Activated effector memory CD4-positive, alpha-beta T cell treated with Interleukin-2 at 50 U/mL for 16 hours (primary cell): ENCODE measurements at places on chromosomes 5 and 9.

GRCh38 chr5:123907349-123907748 lies 395.4 kb downstream of the CSNK1G3 start:
- no peak for DNase-seq

GRCh38 chr9:29212397-29213387 lies 1639.4 kb upstream of the C9orf72 start:
- no peak for DNase-seq

GRCh38 chr5:60538426-60538825 lies 161.5 kb downstream of the DEPDC1B start:
- DNase-seq, result no peak

GRCh38 chr5:40383749-40384651 lies 295.7 kb upstream of the PTGER4 start:
- no peak for DNase-seq

GRCh38 chr5:58274191-58274590 lies 185.7 kb downstream of the PLK2 start:
- DNase-seq, result no peak

DNA sequence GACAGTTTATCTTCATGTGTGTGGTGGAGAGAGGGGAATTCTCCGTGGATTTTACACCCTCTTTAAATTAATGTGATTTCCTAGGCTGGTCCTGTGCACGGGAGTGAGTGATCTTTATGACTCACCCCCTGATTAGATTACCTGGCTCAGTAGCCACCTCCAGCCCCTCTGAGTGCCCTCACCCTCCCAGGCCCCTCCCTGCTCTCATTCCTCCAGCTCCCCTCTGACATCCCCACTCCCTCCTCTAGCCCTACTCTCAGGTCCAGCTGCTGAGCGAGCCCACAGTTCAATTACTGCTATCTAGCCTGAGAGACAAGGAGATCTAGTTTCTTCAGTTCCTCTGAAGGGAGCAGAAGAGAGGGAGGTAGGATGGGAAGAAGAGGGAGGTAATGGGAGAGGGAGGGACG lies 61.8 kb upstream of the ARAP3 start:
- no peak for DNase-seq

GRCh38 chr5:93096561-93096960 lies 484.5 kb downstream of the NR2F1-AS1 start:
- no peak for DNase-seq

DNA sequence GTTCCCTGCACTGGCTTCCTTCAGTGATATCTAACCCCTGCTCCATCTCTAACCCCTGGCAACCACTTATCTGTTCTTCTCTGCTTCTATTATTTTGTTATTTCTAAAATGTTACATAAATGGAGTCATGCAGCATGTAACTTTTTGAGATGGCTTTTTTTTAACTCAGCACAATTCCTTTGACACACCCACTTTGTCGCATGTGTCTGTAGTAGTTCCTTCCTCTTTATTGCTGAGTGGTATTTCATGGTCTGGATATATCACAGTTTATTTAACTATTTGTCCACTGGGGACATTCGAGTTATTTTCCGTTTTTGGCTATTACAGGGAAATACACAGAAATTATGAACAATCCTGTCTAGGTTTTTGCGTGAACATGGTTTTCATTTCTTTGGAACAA lies 200.2 kb downstream of the TRIO start:
- no peak for DNase-seq

DNA sequence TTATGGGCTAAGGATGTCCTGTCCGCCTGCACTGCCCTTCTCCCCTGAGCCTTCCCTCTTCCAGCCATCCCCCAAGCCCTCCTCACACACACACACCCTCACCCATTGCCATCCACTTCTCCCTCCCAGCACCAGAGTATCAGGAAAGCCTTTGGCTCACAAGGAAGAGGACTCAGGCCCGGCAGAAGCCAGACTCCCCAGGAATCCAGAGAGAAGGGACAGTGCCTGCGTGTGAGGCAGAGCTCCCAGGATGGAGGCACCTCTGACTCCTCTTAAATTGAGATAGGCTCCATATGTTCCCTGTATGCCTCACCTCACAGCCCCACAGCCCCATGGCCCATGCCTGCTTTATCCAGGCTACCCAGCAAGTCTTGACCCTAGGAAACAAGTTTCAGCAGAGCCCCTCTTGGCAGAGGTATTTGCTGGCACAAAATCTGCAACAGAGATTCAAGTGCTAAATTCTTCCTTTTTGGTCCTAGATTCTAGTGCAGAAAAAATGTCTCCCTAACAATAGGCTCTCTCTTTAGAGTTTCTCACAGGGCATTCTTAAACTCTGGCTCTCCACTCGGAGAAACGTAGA lies 761 bp downstream of the IL17B start:
- DNase-seq, result no peak

DNA sequence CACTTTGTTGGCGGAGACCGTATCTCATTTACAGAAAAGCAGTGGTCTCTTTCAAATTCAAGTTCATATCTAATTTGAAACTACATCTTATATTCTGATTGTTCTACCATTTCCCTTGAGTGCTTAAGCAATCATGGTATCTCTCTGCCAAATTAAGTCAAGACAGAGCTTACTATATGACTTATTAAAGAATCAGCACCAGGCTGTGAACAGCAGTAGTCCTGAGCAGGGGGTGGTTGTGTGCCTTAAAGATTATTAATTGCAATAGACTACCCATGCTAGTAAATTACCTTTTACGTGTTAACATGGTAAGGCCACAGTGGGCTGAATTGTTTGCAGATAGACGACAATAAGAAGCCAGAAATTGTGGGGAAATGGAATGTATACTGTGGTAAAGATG lies 21.5 kb downstream of the SNCAIP start:
- no peak for DNase-seq

DNA sequence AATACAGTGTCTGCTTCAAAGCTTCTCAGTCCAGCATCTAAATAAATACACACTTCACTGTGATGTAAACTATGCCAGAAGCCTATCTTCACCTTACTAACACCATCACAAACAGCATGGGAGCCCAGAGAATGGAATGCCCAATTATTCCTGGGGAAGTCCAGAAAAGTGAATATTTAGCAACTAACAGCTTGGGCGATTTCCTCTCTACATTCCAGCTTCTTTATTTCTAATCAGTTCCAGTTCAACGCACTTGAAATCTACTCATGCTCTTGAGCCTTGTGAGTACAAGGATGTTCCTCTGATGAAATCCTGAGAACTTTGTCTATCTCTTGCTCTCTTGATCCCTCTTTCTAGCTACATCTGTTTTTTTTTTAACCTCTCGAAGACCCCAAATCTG lies 100.4 kb upstream of the C9orf72 start:
- DNase-seq, result no peak

- no peak for DNase-seq
Measured at GRCh38 chr9:23707249-23707648, 118.8 kb downstream of the ELAVL2 start.

DNA sequence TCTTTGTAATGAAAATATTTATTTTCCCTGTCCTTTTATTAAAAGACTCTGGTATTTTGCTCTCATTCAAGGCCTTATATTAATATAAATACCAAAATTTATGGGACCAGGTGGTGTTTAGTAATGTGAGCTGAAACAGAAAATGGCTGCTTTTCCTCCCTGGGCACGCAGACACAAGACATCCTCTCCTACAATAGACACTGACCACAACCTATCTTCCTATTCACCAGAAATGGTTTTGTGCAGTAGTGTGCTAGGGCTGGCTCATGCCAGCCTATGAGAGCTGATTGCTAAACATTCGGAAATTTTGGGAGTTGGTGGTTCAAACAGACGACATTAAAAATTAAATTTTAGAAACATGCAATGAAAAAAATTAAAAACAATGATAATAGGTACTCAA lies 338.2 kb downstream of the BNC2 start:
- DNase-seq, result no peak

- DNase-seq, result no peak
Measured at GRCh38 chr9:126703002-126703865, 89.5 kb downstream of the LMX1B start.

GRCh38 chr9:124308606-124309491 lies 51.1 kb downstream of the NEK6 start:
- no peak for DNase-seq

DNA sequence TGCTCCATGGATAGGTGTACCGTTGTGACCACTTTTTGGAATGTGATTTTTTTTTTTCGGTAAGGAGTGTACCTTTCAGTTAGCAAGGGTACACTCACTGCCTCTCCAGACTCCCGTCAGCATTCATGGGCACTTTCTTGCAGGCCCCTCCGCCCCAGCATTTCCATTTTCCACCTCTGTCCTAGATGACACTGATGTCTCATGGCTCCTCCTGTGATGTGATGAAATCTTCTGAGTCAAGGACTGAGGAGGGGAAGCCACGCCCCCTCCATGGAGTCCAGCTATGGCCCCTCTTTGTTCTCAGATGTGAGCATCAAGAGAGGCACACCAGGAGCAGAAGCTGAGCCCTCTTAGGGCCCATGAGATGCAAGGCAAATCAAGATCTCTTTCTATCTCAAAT lies 61.8 kb downstream of the CTSL start:
- no peak for DNase-seq

DNA sequence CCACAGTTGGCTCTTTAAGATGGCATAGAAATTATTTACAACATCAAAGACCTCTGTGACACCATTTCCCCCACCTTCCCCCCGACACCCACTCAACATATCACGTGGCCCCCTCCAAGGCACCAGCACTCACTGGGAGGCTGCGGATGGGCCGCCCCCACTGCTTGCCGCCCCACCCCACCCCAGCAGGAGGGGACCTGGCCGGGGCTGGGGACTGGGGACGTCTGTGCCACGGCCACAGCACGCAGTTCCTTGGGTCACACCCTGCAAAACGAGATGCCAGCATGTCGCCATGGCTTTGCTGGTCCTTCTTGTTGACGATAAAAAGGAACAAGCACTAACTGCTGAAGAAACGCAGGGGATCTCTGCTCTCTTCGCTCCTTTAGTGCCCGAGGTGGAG lies 257.4 kb upstream of the NFIL3 start:
- DNase-seq, result no peak

GRCh38 chr9:80842389-80842788 lies 847.0 kb downstream of the TLE1 start:
- DNase-seq, result no peak

DNA sequence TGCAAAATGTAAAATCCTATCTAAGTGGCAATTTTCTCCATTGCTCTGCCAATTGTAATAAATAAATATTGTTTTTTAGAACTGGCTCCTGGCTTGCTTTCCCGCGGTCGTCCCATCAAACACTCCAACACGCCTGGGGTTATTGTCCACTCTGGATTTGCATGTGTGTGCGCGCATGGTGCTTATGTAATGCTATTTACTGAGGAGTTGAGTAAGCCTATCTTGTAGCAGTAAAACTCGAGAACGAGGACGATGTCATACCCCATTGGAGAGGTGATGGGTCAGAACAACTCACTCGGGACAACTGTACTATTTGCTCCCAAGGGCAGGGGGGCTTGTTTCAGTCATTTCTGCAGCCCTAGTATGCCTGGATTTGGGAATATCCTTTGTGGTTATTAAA lies 220.9 kb downstream of the PAX5 start:
- no peak for DNase-seq

DNA sequence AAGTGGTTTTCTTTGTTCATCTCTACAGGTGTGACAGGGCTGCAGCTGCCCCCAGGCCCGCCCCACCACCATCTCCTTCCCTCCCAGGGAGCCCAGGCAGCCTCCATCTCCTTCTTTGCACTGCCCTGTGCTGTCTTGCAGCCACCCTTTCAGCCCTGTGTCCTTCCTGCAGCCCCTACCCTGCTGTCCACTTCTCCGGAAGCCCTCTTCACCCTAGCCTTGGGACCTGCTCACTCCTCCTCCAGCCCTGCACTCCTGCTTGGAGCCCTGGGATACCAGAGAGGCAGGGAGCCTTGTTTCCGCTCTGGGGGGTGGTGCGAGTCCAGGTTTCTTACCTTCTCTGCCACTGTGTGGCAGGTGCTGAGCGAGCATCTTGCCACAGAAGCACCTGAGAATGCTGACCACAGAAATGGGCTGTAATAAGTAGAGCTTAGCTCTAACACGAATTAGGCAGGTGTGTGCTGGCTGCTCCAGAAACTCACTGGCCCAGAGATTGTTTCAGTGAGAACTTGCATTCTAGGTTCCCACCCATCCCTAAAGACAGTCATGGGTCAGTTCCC lies 51.3 kb upstream of the GADD45G start:
- DNase-seq, result no peak

GRCh38 chr9:99353408-99353807 lies 131.3 kb downstream of the SEC61B start:
- no peak for DNase-seq

- DNase-seq, result no peak
Measured at GRCh38 chr9:103928442-103928841, 165.7 kb upstream of the SMC2 start.

GRCh38 chr9:18405240-18405639 lies 68.7 kb upstream of the ADAMTSL1 start:
- DNase-seq, result no peak

DNA sequence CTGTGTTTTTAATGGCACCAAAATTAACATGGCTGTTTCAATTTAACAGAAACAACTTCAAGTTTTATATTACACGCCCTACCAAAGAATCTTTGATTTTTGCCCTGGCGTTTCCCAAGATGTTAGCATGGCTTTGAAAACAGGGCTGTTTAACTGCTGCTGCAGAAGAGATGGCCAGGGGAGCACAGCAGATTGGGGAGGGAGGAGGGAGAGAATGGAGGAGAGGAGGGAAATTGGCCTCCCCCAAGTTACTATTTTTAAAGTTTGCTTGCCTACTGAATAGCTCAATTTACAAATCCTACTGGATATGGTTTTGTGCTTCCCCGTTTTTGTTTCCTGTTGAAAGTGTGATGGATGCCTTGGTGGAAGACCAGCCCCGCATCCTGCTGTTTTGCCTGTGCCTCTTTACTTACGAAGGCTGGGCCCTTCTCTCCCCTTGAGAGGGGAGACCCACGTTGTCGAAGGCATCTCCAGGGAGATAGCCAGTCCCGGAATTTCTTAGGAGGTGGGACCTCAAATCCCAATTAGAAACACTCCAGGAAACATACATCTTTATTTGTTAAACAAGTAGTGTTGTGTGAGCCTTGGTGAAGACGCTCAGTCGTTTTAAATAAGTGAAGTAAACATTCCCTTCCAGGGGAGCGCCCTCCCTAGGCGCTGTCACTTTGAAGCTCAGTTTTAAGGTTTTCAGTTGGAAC lies 98.6 kb downstream of the AOPEP start:
- DNase-seq, result no peak

DNA sequence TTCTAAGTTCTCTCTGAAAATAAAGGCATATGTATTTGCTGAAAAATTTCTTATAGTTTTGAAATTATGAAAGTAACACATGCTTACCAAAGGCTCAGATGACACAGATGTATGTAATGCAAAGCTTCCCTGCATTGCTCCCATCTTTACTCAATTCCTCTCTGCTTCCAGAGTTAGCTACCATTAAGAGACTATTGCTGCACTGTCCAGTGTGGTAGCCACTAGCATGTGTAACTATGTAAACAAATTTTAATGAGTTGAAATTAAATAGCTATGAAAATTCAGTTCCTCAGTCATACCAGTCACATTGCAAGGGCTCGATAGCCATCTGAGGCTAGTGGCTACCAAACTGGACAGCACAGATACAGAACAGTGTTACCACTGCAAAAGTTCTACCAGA lies 17.9 kb downstream of the FRMD3 start:
- no peak for DNase-seq
